Transverse colon (tissue), 4 donors: ENCODE measurements at places on chromosomes 3 and 15.

DNA sequence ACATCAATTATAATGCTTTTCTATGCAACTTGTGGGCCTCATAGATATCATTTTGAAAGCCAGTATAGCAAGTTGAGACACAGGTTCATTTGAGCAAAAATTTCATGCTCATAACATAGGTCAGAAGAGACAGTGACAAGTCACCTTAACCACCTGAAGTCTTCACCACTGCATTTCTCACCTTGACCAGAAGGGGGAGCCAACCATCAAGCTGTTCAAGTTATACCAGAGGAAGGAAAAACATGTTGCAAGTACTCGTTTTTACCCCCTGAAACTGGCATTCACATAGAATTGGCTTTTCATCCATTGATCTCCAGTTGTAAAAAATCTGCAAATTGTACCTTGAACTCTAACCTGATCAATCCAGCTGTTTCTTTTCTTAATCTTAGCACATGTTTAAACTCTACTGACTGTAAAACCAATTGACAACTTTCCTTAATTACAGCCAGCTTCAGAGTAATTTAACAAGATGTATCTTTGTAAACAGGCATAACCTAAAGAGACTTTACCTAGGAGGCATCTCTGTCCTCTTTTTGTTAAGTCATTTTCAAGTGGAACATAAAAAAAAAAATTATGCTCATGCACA is 1.4 kb downstream of the LMOD3 start:
- DNase-seq, result peak; percentile 86
- no peaks in the 10 kb centered on the region for H3K27me3 ChIP-seq
- no peak overlapping the region for H3K4me3 ChIP-seq
- no peak overlapping the region for H3K27ac ChIP-seq

- H3K27me3 ChIP-seq, result no peaks in the 10 kb centered on the region
- no peak overlapping the region for H3K4me3 ChIP-seq
- DNase-seq, result no peak
- H3K27ac ChIP-seq, result no peak overlapping the region
- H3K36me3 ChIP-seq, result no peaks in the 10 kb centered on the region
Observed at GRCh38 chr15:91950631-91951329, 97.3 kb downstream of the SLCO3A1 start.

DNA sequence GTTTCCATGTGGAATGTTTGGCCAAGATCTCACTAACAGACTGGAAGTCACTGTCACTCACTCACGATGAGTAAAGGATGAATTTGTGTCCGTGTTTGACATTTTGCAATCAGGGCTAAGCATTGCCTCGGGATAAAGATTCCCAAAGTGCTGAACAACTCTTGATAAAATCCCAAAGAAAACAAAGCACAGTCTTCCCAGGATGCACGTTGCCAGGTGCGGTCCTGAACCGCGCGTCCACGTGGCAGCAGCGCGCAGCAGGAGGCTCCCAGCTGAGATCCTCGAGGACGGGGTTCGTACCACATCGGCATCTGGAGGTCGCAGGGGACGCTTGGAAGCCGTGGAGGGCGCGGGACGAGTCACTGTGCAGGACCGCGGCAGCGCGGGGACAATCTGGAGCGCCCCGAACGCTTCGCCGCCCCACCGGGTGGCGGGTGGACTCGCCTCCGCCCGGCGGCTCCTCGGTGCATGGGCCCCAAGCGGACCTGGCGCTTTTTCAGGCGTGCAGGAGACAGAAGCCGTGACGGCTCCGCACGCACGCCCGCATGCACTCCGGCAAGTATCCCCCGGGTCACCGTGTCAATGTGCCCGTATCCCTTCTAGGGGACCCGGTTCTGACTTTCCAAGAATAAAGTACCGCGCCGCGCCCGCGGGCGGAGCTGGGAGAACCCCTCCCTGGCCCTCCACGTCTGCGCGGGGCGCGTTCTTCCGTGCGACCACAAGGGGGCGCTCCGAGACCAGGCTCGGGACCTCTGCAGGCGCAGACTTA is 17.7 kb downstream of the CPN2 start:
- H3K27ac ChIP-seq, result no peak overlapping the region
- H3K4me1 ChIP-seq, result peaks cover 8% of the 10 kb centered on the region
- DNase-seq, result peak; percentile 89

DNA sequence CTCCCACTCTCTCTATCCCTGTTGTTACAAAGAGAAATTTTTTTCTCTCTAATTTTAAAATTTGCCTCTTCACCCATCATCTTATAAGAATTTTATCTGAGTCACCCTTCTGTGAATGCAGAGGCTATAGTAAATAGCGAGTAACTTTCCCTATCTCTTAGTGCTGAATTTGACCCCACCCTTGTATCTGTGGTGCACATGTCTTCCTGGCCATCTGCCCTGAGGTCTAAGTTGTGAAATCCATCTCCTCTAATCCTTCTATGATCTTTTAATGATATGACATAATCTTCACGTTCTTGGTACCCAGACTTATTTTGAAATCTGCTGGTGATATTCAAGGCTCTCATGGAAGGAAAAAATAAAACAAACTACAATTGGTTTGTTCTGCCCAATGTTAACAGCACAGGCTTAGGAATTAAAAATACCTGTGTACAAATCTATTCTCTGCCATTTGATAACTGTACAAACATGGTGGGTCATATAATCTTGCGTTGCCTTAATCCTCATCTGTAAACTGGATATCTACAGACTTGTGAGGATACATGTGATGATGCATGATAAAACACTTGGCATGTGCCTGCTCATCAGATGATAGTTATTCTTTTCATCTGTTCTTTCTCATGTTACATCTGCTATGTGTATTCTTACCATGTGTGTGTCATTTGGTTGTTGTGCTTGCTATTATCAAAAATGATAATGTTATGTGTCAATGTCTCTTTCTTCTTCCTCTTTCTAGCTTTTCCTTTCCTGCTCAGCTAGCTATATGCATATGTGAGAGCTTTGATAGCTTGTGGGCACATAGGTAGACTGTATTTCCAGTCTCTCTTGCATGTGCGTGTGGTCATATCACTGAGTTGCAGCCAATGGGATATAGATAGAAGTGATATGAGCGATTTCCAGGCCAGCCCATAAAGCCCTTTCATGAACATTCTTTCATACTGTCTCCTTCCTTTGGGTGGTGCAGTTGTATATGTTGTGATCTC is 13.7 kb upstream of the CCR3 start:
- no peaks in the 10 kb centered on the region for H3K36me3 ChIP-seq
- no peaks in the 10 kb centered on the region for H3K4me1 ChIP-seq
- no peaks in the 10 kb centered on the region for H3K27me3 ChIP-seq
- no peak overlapping the region for H3K27ac ChIP-seq

DNA sequence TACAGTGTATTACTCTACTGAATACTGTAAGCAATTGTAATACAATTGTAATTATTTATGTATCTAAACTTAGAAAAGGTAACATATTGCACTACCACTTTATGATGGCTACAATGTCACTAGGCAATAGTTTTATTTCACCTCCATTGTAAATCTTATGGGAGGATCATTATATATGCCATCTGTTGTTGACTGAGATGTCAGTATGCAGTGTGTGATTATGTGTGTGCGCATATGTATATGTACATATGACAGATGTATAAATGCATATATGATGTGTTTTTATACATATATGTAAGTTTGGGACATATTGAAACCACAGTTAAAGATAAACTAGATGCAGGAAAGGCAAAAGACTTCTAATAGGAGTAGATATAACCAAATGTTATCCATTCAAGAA is 8.5 kb downstream of the IGSF10 start:
- H3K27me3 ChIP-seq, result no peaks in the 10 kb centered on the region
- no peak for DNase-seq
- no peak overlapping the region for H3K27ac ChIP-seq

- H3K4me3 ChIP-seq, result no peak overlapping the region
- DNase-seq, result no peak
- H3K36me3 ChIP-seq, result no peaks in the 10 kb centered on the region
- H3K27ac ChIP-seq, result no peak overlapping the region
- H3K27me3 ChIP-seq, result no peaks in the 10 kb centered on the region
- H3K4me1 ChIP-seq, result peaks cover 11% of the 10 kb centered on the region
Observed at GRCh38 chr15:80487839-80488390, 83.7 kb downstream of the ARNT2 start.

- H3K4me1 ChIP-seq, result peaks cover 4% of the 10 kb centered on the region
- no peak overlapping the region for H3K4me3 ChIP-seq
- H3K36me3 ChIP-seq, result no peaks in the 10 kb centered on the region
- no peak for DNase-seq
- peak overlapping the region; percentile 31 for H3K27ac ChIP-seq
Observed at GRCh38 chr3:69353088-69353478, 32.8 kb downstream of the FRMD4B start.

- H3K27me3 ChIP-seq, result no peaks in the 10 kb centered on the region
- no peaks in the 10 kb centered on the region for H3K4me1 ChIP-seq
- H3K27ac ChIP-seq, result no peak overlapping the region
- no peak for DNase-seq
- H3K4me3 ChIP-seq, result no peak overlapping the region
Observed at GRCh38 chr3:65907232-65908130, 131.2 kb downstream of the MAGI1 start.

DNA sequence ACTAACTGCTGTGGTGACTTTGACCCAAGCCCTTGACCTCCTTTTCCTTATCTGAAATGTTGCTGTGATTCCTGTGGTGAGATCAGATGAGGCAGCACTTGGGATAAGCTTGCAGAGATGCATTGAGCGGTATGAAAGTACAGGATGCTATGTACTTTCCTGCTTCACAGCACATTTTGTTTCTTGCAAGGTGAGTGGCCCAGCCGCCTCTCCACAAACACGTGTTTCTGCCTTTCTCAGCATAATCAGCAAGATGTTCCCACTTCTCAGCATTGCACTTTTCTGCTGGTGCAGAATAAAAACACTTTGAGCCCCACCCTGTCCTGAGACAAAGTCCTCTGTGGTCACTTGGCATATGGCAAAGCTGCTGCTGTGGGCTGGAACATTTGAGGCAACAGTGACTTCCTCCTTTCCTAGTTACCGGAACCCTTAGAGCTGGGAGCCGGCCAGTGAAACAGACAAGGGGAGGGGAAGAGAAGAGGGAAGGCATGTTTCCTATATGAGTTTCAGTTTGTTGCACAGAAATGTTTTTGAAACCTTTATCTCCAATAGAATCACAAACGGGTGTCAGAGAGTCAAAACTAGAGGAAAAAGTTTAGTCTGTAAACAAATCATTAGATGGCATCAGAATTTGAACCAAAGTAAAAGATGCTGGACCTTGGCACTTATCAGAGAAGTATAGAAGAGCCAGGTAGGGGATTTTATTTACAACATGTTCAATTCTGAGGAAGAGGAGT is 5.0 kb downstream of the NUDT16 start:
- DNase-seq, result peak; percentile 79
- H3K27ac ChIP-seq, result peak overlapping the region; percentile 82
- H3K27me3 ChIP-seq, result no peaks in the 10 kb centered on the region
- no peaks in the 10 kb centered on the region for H3K36me3 ChIP-seq

- DNase-seq, result no peak
- no peak overlapping the region for H3K27ac ChIP-seq
- no peaks in the 10 kb centered on the region for H3K27me3 ChIP-seq
- no peaks in the 10 kb centered on the region for H3K4me1 ChIP-seq
Observed at GRCh38 chr3:125602752-125603649, 7.7 kb upstream of the OSBPL11 start.

- no peaks in the 10 kb centered on the region for H3K27me3 ChIP-seq
- DNase-seq, result no peak
Observed at GRCh38 chr15:84387086-84387485, 151.5 kb downstream of the GOLGA6L4 start.

- no peak overlapping the region for H3K4me3 ChIP-seq
- no peaks in the 10 kb centered on the region for H3K36me3 ChIP-seq
- no peak for DNase-seq
- H3K27ac ChIP-seq, result no peak overlapping the region
Observed at GRCh38 chr3:115823083-115823482, 199.8 kb downstream of the GAP43 start.

DNA sequence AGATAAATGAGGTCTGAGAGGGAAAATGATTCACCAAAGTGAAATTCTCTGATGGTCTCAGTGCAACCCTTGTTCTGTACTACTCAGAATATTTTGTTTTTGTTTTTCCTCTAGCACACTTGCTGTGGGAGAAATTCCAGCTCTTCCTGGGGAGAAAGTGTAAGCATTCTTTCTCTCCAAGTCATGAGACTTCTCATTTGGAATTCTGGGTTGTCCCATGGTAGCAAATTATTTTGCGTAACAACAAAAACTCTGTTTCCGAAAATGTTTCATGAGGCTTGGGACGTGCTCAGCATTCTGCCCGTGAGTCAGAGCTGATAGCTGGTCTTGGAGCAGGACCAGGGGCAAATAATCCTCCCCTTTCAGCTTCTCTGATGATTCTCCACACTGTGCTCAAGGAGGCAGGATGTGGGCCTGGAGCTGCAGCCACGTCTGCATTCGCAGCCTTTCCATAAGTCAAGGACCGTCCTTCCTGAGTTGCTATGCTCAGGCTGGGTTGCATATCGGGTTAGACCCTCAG is 70.3 kb downstream of the SENP2 start:
- H3K4me3 ChIP-seq, result no peak overlapping the region
- H3K4me1 ChIP-seq, result peaks cover 3% of the 10 kb centered on the region
- no peaks in the 10 kb centered on the region for H3K27me3 ChIP-seq
- H3K27ac ChIP-seq, result peak overlapping the region; percentile 48

- H3K36me3 ChIP-seq, result no peaks in the 10 kb centered on the region
- no peaks in the 10 kb centered on the region for H3K4me1 ChIP-seq
- DNase-seq, result no peak
- peaks cover 92% of the 10 kb centered on the region for H3K27me3 ChIP-seq
- no peak overlapping the region for H3K4me3 ChIP-seq
Observed at GRCh38 chr15:96366526-96366877, 36.0 kb downstream of the NR2F2 start.

GRCh38 chr3:25945836-25946235 is 155.9 kb downstream of the OXSM start:
- no peaks in the 10 kb centered on the region for H3K36me3 ChIP-seq
- H3K4me3 ChIP-seq, result no peak overlapping the region
- no peaks in the 10 kb centered on the region for H3K4me1 ChIP-seq
- no peak for DNase-seq
- no peak overlapping the region for H3K27ac ChIP-seq

GRCh38 chr15:58593870-58594269 is 155.6 kb downstream of the ADAM10 start:
- no peak for DNase-seq
- no peaks in the 10 kb centered on the region for H3K4me1 ChIP-seq
- H3K36me3 ChIP-seq, result peaks cover 7% of the 10 kb centered on the region
- no peaks in the 10 kb centered on the region for H3K27me3 ChIP-seq
- no peak overlapping the region for H3K27ac ChIP-seq

GRCh38 chr15:42155546-42156242 is 742 bp downstream of the PLA2G4F start:
- DNase-seq, result peak; percentile 76
- peak overlapping the region; percentile 76 for H3K27ac ChIP-seq
- no peaks in the 10 kb centered on the region for H3K36me3 ChIP-seq
- H3K4me1 ChIP-seq, result peaks cover 3% of the 10 kb centered on the region

GRCh38 chr15:101064795-101065569 is 145.8 kb downstream of the LRRK1 start:
- peaks cover 20% of the 10 kb centered on the region for H3K36me3 ChIP-seq
- no peak overlapping the region for H3K4me3 ChIP-seq
- peak; percentile 5 for DNase-seq

GRCh38 chr15:77024273-77025082 is 29.6 kb downstream of the PSTPIP1 start:
- peaks cover 6% of the 10 kb centered on the region for H3K27me3 ChIP-seq
- H3K27ac ChIP-seq, result no peak overlapping the region
- H3K4me3 ChIP-seq, result no peak overlapping the region
- peak; percentile 72 for DNase-seq
- no peaks in the 10 kb centered on the region for H3K36me3 ChIP-seq
- H3K4me1 ChIP-seq, result no peaks in the 10 kb centered on the region
